GM12878 (cell line): ENCODE measurements at places on chromosomes 3 and 15. TPM values are rescaled to one million over a fixed set of nuclear protein-coding genes. Genes with fewer than 3 reads are reported as not detected.

COL6A5 gene
- not detected in 2 replicates for polyA plus RNA-seq

POLQ gene
- polyA plus RNA-seq, result 12.4 and 16.0 TPM in 2 replicates

ETV5 gene
- 14.5 and 17.9 TPM in 2 replicates for polyA plus RNA-seq

COLQ gene
- polyA plus RNA-seq, result 0.27 and 0.68 TPM in 2 replicates

EPHA3 gene
- not detected in 2 replicates for polyA plus RNA-seq
